ENCODE measurements at places on chromosomes 12 and 14. TPM values are rescaled to one million over a fixed set of nuclear protein-coding genes. Genes with fewer than 3 reads are reported as not detected.

DNA sequence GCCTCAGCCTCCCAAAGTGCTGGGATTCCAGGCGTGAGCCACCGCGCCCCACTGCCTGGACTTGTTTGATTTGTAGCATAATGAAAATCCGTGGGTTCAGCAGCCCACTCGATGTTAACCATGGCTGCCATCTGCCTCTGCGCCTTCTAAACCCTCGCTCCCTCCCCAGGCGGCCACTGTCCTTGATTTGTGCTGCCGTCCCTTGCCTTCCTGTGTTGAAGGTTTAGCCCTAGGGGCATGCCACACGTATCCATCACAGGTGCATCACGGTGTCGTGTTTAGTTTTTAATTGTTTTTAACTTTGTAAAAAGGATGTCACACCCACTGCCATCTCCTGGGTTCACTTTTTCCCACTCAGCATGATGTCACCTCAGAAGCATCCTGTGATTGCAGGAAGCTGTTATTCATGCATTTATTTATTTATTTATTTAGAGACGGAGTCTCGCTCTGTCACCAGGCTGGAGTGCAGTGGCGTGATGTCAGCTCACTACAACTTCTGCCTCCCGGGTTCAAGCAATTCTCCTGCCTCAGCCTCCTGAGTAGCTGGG is 24.5 kb upstream of the ULK1 start:
- peak; percentile 30 for DNase-seq

The TAS2R20 gene
- 1.9 TPM for total RNA-seq

The HOXC9 gene
- total RNA-seq = 0.65 TPM

- peak; percentile 84 for DNase-seq
These were observed 73.9 kb downstream of the NEDD1 start for GRCh38 chr12:96980991-96981414.

DNA sequence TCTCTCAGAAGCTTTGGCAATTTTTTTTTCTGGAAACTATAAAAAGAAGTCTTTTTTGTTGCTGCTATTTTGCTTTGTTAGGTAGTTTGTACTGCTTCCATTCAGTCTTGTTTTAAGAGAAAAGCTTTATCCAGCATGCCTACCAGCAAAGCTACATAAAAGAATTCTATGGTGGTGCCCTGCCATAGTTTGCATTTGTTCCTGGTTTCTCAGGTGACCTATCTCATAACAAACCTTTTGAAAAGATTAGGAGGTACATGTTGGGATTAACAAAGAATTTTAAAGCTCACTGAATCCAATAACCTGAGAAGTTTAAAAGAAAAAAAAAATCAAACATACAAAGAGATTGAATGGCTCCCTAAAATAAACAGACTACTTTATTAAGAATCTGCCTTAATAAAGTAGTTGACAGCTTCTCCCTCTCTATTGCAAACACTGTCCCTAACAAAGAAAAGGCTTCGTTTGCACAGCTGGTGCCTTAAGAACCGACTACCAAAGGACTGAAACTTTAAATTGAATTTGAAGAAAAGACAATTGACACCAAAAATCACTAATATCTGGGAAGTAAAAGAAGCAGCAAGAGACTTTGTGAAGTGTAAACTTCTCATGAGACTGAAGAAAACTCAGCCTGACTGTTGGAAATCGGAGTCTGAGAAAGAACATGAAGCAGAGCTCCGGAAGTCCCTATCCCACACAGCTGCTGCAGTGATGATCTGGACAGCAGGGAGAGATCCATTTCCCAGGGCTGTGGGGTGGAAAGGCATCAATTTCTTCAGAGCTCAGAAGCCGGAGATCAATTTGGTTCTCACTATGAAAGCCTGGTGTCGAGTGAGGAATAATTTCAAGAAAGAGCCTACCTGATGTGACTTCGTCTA is 102.7 kb upstream of the PLEKHA5 start:
- DNase-seq = no peak

The ZNF891 gene
- 1.8 TPM for total RNA-seq
